ENCODE measurements at places on chromosomes 3 and 15. TPM values are rescaled to one million over a fixed set of nuclear protein-coding genes. Genes with fewer than 3 reads are reported as not detected.

The COL6A5 gene
- not detected for total RNA-seq

DNA sequence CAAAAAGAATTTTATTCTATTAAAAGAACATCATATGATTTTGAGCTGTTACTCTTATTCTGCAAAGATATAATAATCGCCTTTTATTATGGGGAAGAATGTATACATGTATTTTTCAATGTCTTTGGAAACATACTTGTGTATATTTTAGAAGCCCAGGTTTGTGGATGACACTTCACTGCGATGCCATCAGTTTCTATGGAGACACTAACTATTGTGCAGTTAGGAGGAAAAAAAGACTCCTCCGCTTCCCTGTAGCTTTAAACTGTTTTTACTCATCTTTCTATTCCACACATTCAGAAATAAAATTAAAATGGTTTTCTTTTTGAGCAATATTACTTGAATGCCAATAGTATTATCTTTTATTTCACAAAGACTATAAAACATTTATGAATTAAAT, 305.0 kb downstream of the NLGN1 start:
- no peak for DNase-seq
- H3K27ac ChIP-seq = no peak overlapping the region
- no peak overlapping the region for H3K4me3 ChIP-seq

DNA sequence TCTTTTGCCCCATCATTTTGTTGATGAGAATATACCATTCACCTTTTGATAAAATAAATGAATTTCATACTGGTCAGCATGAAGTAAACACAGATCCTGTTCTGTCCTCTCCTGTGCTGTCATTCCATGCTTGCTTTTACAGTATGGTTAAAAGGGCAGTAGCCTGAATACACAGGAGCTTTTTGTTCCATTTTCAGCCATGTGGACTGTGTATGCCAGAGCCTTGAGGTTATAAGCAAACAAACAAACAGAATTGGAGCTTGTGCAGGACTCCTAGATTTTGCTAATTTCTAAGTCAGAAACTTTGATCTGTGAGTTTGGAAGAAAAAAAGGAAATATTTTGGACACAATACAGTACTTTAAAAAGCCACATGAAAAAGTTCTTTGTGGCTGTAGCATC, 91.9 kb downstream of the LRRC28 start:
- no peak overlapping the region for H3K4me3 ChIP-seq
- peaks cover 15% of the 10 kb centered on the region for H3K4me1 ChIP-seq
- no peak for DNase-seq
- H3K27ac ChIP-seq = no peak overlapping the region
- H3K36me3 ChIP-seq = no peaks in the 10 kb centered on the region

The MUC13 gene
- total RNA-seq = 0.04 TPM

The ALCAM gene
- total RNA-seq = 168 TPM

The DUOXA2 gene
- not detected for total RNA-seq

DNA sequence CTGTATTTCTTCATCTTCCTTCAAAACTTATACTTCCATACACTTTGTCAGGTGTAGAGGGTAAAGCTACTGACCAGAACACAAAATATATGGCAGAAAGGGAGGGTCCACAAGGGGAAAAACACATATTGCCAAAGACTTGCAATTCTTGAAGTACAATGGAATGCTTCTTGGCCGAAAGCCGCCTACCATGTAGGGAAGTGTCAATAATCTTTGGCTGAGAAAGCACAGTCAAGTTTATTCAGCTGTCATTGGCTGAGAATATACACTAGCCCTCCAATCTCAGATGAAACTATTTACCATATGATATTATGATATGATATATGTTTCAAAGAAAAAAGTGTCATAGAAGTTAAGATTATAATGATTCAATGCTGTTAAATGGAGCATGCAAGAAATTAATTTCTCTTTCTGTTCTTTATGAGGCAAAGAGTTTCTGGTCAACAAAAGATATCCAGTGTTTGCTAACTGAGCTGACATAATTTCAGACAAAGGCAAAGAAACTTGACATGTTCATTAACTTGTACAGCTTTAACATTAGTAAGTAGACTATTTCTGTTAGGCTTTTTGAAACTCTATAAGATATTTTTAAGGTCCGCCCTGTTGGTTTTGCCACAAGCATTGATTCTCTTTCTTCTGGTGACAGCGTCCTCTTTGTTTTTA, 89.0 kb upstream of the LPP start:
- H3K4me3 ChIP-seq = no peak overlapping the region
- H3K4me1 ChIP-seq = peaks cover 25% of the 10 kb centered on the region
- no peaks in the 10 kb centered on the region for H3K27me3 ChIP-seq
- no peak for DNase-seq
- no peaks in the 10 kb centered on the region for H3K36me3 ChIP-seq
- no peak overlapping the region for H3K27ac ChIP-seq

The MESP1 gene
- total RNA-seq = 32.9 TPM
